ENCODE measurements at places on chromosomes 3 and 15. TPM values are rescaled to one million over a fixed set of nuclear protein-coding genes. Genes with fewer than 3 reads are reported as not detected.

Gene ADCY5
- total RNA-seq: 0.07 TPM

Gene DNAH12
- 0.04 TPM for total RNA-seq

Gene KIF23
- total RNA-seq: 32.8 TPM

Gene SV2B
- not detected for total RNA-seq

Gene MKRN3
- total RNA-seq: not detected

Gene ARNT2
- total RNA-seq: under 0.01 TPM

Gene CLEC3B
- 0.11 TPM for total RNA-seq

Gene PLA2G4E
- not detected for total RNA-seq

Gene LYSMD2
- 11.0 TPM for total RNA-seq

Gene TP53BP1
- total RNA-seq: 74.5 TPM

Gene SERINC4
- not detected for total RNA-seq

Gene CCDC174
- 7.4 TPM for total RNA-seq

Gene IL17RD
- 1.5 TPM for total RNA-seq

Gene ABI3BP
- 14.5 TPM for total RNA-seq

Gene ISLR
- total RNA-seq: not detected

Gene GOLGA8R
- 1.3 TPM for total RNA-seq

Gene ZWILCH
- total RNA-seq: 28.8 TPM

Gene ATP13A5
- total RNA-seq: not detected

Gene NPAP1
- not detected for total RNA-seq

Gene ATP10A
- total RNA-seq: not detected

Gene ASB14
- not detected for total RNA-seq

Gene BOC
- total RNA-seq: 0.35 TPM

Gene SAMD7
- total RNA-seq: not detected

Gene ZMYND10
- total RNA-seq: 0.13 TPM

Gene DPPA2
- not detected for total RNA-seq

Gene PIERCE2
- 1.1 TPM for total RNA-seq

Gene ILDR1
- total RNA-seq: not detected

Gene PARP15
- 0.07 TPM for total RNA-seq

Gene ZNF592
- total RNA-seq: 4.0 TPM

Gene VEPH1
- 261 TPM for total RNA-seq

Gene MST1
- total RNA-seq: 2.8 TPM

Gene RBPMS2
- not detected for total RNA-seq

Gene PAK6
- total RNA-seq: not detected

Gene BCHE
- under 0.01 TPM for total RNA-seq

Measured in pulmonary artery endothelial cell (primary cell).